ENCODE measurements at places on chromosomes 5 and 9.

DNA sequence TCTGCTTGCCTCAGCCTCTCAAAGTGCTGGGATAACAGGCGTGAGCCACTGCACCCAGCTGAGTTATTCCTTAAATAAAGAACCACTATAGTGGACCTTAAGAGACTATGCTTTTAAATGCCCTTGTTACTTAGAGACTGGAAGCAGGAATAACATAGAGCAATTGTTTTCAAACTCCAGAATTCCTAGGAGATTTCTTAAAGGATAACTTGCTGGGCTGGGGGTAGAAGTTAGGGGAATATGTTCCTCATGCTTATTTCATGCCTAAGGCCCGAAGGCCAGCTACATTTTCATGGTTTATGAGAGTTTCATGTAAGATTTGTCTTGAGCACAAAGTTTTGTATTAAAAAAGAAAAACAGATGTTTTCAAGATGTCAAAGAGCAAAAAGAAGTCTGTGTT is 48.2 kb downstream of the CSNK1A1 start:
- H3K27ac ChIP-seq = no peak overlapping the region
- H3K4me1 ChIP-seq = no peaks in the 10 kb centered on the region
- H3K4me3 ChIP-seq = no peak overlapping the region
- H3K27me3 ChIP-seq = no peaks in the 10 kb centered on the region

- no peaks in the 10 kb centered on the region for H3K4me1 ChIP-seq
- no peak overlapping the region for H3K4me3 ChIP-seq
- no peaks in the 10 kb centered on the region for H3K36me3 ChIP-seq
- H3K27ac ChIP-seq = peak overlapping the region; percentile 12
These were observed 133.1 kb upstream of the MAP1B start for GRCh38 chr5:71974165-71974564.

DNA sequence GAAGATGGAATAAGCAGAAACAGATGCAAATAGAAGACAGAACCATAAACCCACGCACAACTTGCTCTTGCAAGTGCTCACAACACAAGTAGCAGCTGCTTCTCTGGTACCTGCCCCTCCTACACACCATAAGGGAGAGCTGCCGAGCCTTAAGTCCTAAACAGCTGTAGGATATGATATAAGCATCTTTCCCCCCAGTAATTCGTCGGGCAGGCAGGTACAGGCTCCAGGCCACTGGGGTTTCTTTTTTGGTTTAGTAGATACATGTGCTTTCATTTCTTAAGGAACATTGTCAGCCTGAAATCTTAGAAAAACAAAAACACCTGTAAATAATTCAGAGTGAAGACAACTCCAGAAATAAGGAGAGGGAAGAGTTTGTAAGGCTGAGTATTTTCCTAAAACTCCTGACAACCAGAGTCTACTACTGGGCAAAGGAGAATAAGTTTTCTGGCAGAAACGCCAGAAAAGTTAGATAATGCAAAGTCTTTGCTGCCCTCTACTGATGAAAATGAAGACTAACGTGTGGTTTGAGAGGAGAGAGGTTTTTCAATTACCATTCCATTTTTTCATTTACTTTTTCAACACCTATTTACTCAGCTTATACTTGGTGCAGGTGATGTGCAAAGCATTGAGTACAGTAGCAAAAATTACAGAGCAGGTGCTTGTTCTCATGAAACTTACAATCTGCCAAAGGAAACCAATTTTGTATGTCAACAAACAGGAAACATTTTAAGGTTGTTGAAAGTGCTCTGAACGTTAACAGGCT is 20.1 kb upstream of the TCERG1 start:
- no peaks in the 10 kb centered on the region for H3K4me1 ChIP-seq
- no peak overlapping the region for H3K27ac ChIP-seq
- no peak for DNase-seq
- H3K27me3 ChIP-seq = no peaks in the 10 kb centered on the region

DNA sequence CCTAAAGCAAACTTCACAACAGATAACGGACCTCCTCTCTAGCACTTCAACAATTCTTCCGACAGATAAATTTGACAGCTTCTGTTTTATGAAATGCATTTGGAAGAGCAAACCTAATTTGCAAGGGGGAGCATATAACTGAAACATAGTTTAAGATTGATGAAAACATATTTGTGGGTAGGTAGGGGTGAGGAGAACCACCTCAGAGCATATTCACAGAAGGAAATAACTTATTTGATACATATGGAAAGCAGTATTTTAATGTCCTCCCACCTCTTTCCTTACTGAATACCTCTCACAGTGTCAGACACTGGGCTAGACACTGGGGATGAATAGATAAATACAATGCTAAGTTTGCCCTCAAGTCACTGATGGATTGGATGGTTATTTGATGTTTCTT is 384.8 kb downstream of the MAT2B start:
- no peak for DNase-seq
- H3K4me1 ChIP-seq = no peaks in the 10 kb centered on the region
- no peaks in the 10 kb centered on the region for H3K27me3 ChIP-seq
- H3K36me3 ChIP-seq = no peaks in the 10 kb centered on the region

DNA sequence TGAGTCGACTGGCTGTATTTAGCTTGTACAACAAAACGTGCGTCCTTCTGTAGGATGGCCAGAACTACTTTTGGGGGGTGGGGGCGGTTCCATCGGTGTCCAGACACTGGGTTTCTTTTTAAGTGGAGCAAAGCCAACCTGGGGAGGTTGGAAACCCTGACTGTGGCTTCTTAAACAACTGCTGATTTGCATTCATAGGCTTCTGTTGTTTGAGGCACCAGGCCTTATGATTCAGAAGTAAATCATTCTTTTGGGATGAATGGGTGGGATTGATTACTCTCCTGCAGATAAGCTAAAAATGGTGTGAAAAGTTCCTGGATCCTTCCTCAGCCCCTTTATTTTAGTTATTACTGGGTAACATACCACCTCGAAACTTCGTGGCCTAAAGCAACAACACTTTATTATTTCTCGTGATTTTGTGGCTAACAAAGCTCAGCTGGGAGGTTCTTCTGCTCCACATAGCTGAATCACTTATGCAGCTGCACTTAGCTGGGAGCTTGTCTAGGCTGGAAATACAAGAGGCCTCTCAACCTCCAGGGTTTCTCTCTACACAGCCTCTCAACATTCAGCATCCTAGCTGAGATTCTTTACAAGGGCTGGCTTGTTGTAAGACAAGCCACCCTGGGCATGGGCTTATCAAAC is 12.2 kb upstream of the SMIM32 start:
- H3K4me1 ChIP-seq = no peaks in the 10 kb centered on the region
- no peak overlapping the region for H3K4me3 ChIP-seq
- no peaks in the 10 kb centered on the region for H3K36me3 ChIP-seq
- no peak for DNase-seq
- H3K27me3 ChIP-seq = no peaks in the 10 kb centered on the region

DNA sequence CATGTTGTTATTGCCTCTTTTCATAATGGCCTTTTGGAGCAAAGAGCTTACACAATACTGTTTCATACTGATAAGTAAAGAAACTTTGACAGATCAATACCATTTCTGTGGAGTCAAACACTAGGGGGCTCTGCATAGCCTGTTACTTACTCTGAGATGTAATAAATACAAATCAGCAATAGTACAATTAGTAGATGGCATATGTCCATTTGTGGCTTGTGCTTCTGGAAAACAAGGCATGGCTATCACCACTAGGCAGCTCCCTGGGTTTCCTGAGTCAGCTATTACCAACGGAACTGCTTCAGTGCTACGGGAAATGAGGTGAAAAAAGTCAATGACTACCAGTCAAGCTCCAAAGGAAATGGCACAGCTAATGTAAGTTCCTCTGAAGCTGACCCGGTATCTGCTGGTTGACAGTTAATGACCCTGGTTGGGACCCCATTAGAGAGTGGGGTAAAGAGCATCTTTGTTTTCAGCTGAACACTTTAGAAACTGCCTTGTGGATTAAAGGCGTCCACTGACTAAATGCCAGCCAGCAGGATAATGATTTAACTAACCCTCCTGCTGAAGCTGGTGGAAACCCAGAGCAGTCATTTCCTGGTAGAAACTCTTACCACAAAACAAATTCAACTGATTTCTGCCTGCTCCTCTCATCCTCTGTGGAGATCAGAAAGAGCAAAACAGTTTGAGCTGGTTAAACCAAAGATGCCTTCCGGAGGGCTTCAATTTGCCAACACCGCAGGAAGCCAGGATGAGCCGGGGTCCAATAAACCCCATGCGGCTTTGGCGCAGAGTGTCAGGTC is 69.0 kb upstream of the FAM169A start:
- no peaks in the 10 kb centered on the region for H3K4me1 ChIP-seq
- no peaks in the 10 kb centered on the region for H3K36me3 ChIP-seq
- DNase-seq = no peak
- H3K27me3 ChIP-seq = no peaks in the 10 kb centered on the region

DNA sequence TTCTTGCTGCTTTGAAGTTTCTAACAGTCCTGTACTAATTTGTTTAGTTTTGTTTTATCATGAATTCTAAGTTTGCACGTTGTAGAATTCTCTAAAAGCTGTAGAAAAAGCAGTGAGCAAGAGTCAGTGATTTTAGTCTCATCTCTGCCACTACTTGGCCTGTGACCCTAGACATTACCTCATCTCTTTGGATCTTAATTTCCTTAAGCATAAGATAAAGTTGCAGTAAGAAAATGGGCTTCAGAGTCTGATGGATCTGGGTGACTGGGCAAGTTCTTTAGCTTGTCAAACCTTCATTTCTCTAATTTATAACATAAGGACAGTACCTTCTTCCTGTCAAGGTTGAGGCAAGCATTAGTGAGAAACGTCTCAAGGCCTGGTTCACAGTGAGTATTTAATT is 247.9 kb downstream of the DMRT2 start:
- H3K27ac ChIP-seq = no peak overlapping the region
- H3K4me3 ChIP-seq = no peak overlapping the region
- no peaks in the 10 kb centered on the region for H3K36me3 ChIP-seq
- no peak for DNase-seq

GRCh38 chr5:5752844-5753243 is 330.4 kb downstream of the ICE1 start:
- H3K4me3 ChIP-seq = no peak overlapping the region
- no peaks in the 10 kb centered on the region for H3K27me3 ChIP-seq
- H3K36me3 ChIP-seq = no peaks in the 10 kb centered on the region
- H3K4me1 ChIP-seq = no peaks in the 10 kb centered on the region
- DNase-seq = no peak

DNA sequence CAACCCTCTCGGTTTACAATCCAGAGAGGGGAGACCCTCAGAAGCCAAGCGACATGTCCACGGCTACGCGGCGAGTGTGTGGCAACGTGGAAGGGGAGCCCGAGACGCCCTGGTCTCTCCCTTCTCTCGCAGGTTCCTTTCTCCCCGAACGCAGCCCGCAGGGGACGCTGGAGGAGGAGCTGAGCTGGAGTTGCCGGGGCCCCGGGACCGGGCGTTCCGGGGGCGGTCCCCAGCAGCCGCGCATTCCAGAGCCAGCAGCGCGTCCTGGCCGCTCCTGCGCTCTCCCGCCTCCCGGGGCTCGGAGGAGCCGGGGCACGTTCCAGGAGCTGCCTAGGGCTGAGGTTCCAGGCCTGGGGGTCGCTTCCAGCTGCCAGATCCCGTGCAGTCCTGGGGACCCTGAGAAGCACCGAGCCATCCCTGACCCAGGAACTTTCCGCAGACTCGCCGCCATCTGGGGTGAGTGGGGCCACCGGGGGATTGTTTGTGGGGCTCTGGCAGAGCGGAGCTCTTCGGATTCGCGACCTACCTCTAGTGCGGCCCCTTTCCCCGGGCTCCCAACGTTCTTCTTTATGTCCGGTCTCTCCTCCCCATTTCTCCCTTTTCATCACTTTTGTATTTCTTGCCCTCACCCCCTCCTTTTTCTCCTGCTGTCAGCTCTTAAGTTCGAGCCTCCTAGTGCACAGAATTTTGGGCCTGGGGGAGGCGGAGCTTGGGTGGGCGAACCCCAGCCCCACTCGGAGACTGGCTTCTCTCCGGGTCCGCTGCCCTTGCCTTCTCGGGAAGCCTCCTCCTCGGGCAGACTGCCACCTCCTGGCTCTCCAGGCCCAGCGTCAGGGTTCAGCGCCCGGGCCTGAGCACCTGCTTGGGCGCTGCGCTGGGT is at the start of gene SMIM3:
Gene SMIM3 (plus strand): TSS at position 241 of the 880 bp plus-strand sequence. CDS start 16,684 bp downstream, outside the sequence.
- H3K27me3 ChIP-seq = no peaks in the 10 kb centered on the region
- peak within 1 kb of the TSS; percentile 72 for H3K4me3 ChIP-seq
- DNase-seq = peak; percentile 94
- H3K36me3 ChIP-seq = no peaks in the 10 kb centered on the region
- peak within 1 kb of the TSS; percentile 89 for H3K27ac ChIP-seq
- peaks cover 32% of the 10 kb centered on the region for H3K4me1 ChIP-seq

DNA sequence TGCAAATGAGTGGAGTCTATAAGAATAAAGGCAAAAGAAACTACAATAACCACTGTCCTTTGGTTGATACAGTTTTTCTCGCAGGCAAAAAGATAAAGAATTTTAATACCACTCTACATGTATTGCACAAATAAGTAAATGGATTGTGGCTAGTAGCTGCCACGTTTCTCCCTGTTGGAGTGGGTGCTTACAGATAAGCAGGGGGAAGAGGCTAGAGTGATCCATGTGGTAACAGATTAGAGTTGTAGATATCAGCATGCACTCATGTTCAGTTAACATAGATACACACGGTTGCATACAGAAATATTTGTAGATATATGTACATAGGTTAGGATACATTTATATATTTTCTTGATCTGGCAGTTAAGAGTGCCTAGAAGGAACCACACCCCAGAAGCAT is 179.5 kb downstream of the ARHGEF28 start:
- H3K4me1 ChIP-seq = no peaks in the 10 kb centered on the region
- H3K36me3 ChIP-seq = no peaks in the 10 kb centered on the region
- no peak for DNase-seq
- no peak overlapping the region for H3K4me3 ChIP-seq
- no peak overlapping the region for H3K27ac ChIP-seq

- no peak overlapping the region for H3K27ac ChIP-seq
- no peaks in the 10 kb centered on the region for H3K27me3 ChIP-seq
- H3K36me3 ChIP-seq = no peaks in the 10 kb centered on the region
- no peak overlapping the region for H3K4me3 ChIP-seq
- peaks cover 9% of the 10 kb centered on the region for H3K4me1 ChIP-seq
These were observed 167.5 kb upstream of the KLF9 start for GRCh38 chr9:70581955-70582350.

GRCh38 chr9:97892421-97892820 is 29.9 kb downstream of the TRMO start:
- no peak overlapping the region for H3K4me3 ChIP-seq
- no peak for DNase-seq
- no peaks in the 10 kb centered on the region for H3K36me3 ChIP-seq
- no peaks in the 10 kb centered on the region for H3K4me1 ChIP-seq
- H3K27ac ChIP-seq = no peak overlapping the region

- DNase-seq = no peak
- H3K27me3 ChIP-seq = no peaks in the 10 kb centered on the region
- peak overlapping the region; percentile 25 for H3K27ac ChIP-seq
- peaks cover 43% of the 10 kb centered on the region for H3K36me3 ChIP-seq
- peaks cover 16% of the 10 kb centered on the region for H3K4me1 ChIP-seq
- no peak overlapping the region for H3K4me3 ChIP-seq
These were observed 44.9 kb downstream of the MACROH2A1 start for GRCh38 chr5:135353952-135354721.

GRCh38 chr9:136882109-136882946 is 4.0 kb upstream of the TRAF2 start:
- peak overlapping the region; percentile 61 for H3K27ac ChIP-seq
- DNase-seq = peak; percentile 71
- no peaks in the 10 kb centered on the region for H3K36me3 ChIP-seq
- H3K27me3 ChIP-seq = no peaks in the 10 kb centered on the region
